HFFc6 (cell line): ENCODE measurements at places on chromosomes 6 and 20. TPM values are rescaled to one million over a fixed set of nuclear protein-coding genes. Genes with fewer than 3 reads are reported as not detected.

The CST7 gene
- total RNA-seq, result not detected in 3 replicates

DNA sequence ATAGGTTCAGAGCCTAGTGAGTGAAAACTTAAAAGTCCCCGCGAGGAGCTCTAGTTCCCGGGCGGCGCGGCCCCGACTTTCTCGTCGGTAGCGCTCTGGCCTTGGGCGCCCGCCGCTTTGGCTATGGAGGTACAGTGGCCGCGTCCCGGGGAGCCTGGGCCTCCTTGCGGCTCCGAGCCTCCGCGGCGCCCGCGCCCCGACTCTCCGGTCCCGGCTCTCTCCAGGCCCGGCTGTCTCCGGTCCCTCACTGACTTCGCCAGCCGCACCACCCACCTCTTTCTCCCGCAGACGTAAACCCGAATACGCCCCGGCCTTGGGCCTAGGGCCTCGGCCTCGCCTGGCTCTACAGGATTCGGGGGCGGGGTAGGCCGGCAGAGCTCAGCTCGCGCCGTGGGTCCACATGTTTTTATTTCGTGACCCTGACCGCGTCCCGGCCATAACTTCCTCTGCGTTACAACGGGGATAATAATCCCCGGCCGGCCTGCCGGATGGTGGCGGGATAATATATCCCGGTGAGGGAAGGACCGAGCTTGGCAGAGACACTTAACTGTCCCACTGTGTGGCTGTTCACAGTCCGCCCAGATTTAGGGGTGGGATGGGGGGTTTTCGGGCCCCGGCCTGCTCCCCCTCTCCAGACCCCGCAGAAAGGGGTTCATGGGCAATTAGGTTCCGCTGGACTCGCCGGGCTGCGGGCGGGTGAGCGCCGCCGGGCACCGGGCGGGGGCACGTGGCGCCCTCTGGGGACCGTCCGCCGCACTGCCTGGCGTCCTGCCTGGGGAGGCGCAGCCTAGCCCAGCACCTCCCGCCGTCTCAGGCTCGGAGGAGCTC lies 10.0 kb upstream of the TBX18 start:
- DNase-seq, result peak; percentile 35

GRCh38 chr6:33740204-33740608 lies 6.5 kb downstream of the IP6K3 start:
- DNase-seq, result no peak

- peak; percentile 96 for DNase-seq
These were observed 36.0 kb downstream of the STK35 start for GRCh38 chr20:2137552-2138201.

- peak; percentile 9 for DNase-seq
These were observed 9.7 kb upstream of the CEP43 start for GRCh38 chr6:166989427-166990032.

GRCh38 chr6:143594647-143595046 lies 83.1 kb upstream of the PHACTR2 start:
- peak; percentile 10 for DNase-seq

- DNase-seq, result peak; percentile 55
These were observed 248.0 kb downstream of the CDH26 start for GRCh38 chr20:60206259-60206658.

- no peak for DNase-seq
These were observed 289.9 kb upstream of the TSHZ2 start for GRCh38 chr20:52682237-52682636.

GRCh38 chr20:46087161-46087560 lies 2.6 kb downstream of the NCOA5 start:
- peak; percentile 38 for DNase-seq

GRCh38 chr20:3312940-3313682 lies 74.1 kb upstream of the SLC4A11 start:
- peak; percentile 68 for DNase-seq

The C4A gene
- total RNA-seq, result 2.3 to 2.6 TPM (median 2.5 TPM) in 3 replicates

DNA sequence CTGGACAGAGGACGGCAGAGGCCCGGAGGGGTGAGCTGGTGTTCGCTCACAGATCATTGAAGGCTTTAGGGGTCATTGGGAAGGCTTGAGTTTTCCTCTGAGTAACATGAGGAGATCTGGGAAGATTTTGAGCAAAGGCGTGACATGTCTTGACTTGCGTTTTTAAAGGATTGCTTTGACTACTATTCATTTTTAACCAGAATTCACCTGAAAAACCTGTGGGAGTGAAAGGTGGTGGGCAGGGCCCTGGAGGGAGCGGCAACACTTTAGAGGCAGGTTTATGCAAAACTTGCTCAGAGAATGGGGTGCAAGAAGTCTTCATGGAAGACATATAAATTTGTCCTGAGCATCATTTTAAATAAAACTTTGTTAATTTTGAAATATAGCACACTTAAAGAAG lies 72.2 kb upstream of the EEF1E1 start:
- no peak for DNase-seq

DNA sequence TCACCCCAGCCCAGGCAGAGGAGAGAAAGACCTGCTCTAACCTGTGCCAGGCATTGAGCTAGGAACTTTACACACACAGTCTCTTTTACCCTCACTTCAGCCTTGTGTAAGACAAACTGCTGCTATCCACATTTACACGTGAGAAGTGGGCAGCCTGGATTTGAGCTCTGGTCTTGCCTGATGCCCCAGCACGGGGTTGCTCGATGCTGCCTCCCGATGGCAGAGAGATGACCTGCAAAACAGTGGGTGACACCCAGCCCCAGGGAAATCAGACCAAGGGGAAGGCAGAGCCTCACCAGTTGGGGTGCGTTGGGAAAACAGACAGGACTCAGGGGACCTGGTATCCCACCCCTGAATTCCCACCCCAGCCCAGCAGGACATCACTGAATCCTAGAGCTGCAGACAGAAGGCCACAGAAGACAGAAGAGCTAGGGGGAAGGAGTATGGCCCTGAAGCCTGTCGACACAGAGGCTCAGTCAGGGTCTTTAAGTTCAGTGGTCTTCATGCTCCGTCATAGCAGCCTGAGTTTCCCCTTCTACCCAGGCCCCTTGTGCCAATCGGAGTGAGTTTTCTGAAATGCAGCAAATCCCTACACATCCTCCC lies 990 bp downstream of the BPI start:
- peak; percentile 45 for DNase-seq
